ENCODE measurements at places on chromosomes 7 and 10.

DNA sequence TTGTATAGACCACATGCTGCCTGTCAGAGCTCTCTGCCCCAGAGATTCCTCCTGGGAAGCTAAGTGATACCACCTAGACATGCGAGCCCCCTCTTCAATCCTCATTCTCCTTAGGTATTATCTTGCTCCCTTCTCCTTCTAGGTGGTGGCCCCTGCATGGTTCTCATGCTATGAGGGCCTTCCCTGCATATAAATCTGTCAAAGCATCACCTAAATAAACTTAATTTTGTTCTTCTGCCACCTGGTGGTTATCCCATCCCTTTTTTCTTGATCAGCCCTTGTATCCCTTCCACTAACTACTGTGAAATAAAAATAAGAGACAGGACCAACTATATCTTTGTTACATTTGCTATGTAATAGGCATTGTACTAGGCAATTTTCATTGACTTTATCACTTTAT is 242.1 kb downstream of the CDC14C start:
- no peak for DNase-seq

DNA sequence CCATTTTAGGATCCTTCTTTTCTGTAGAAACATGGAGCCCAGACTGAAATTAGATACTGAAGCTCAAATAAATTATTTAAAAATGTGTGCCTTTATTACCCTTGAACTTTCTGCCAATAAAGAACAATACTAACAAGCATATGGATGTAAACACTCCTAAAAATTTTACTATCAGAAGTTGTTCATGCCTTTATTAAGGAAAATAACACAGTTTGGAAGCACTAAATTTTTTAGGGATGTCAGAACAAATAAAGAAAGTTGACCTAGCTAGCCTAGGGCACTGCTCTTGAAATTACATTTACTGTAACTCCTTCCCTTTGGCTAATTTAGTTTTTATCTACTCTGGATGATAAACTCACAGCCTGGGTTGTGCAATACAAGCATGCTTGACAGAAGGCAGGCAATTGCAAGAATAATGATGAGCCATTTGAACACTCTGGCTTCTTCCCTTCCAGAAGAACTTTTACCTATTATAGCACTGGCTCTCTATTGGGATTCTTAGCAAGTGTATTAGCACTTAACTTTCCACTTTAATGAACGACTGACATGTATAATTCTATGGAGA is 351.7 kb upstream of the C7orf33 start:
- no peak for DNase-seq

DNA sequence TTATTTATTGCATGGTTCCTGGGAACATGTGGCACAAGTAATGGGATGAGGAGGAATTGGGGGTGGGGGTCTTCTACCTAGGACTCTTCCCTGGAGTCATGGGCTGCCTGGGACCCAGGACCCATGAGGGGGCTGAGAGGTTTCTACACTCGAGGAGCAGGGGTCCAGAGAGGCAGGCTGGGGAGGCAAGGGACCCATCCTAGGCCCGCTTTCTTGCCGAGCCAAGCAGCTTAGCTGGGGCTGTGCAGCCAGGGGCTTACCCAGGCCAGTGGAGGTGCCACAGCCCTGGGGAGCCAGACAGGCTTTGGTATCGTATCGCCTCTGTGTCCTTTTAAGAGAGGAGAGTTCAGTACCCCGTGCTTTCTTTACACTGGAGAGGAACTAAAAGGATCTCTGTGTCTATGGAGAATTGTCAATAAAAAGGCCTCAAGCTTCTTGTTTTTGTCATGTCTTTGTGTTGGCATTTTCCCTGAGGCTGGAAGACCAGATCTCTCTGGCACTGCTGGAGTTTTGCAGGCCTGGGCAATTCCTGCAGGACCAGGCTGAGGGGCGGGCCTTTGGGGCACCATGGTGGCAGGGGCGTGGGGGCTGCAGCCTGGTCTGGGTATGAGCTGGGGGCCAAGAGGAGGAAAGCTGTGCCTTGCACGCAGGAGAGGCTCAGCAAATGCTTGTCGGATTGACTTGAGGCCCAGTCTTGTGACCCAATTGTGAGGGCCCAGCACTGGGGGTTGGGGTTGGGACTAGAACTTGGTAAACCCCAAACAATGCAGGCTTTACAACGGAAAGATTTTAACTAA is 11.1 kb downstream of the SFRP5 start:
- DNase-seq = no peak

GRCh38 chr10:78563314-78563713 is 505.5 kb upstream of the ZMIZ1 start:
- DNase-seq = no peak

DNA sequence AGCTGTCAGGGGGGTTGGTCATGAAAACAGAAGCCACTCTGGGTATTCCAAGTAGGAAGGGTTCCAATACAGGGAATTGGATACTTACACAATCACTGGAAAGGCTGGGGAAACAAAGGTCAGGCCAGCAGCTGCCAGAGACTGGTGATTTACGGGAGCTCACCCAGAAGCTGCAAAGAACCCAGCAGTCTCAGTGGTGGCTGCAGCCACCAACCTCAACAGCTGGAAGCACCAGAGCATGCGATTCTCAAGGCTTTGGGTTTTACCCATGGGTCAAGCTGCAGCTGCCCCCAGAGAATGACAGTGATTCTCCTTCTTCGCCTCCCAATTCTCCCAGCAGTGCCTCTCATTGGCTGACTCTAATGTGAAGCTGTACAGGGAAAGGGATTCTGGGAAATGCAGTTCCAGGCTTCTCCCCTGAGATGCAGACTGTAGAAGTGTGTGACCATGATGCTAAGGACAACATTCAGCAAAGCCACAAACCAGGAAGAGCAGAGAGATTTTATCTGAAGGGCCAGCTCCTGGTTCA is 107.2 kb upstream of the TCF7L2 start:
- no peak for DNase-seq

DNA sequence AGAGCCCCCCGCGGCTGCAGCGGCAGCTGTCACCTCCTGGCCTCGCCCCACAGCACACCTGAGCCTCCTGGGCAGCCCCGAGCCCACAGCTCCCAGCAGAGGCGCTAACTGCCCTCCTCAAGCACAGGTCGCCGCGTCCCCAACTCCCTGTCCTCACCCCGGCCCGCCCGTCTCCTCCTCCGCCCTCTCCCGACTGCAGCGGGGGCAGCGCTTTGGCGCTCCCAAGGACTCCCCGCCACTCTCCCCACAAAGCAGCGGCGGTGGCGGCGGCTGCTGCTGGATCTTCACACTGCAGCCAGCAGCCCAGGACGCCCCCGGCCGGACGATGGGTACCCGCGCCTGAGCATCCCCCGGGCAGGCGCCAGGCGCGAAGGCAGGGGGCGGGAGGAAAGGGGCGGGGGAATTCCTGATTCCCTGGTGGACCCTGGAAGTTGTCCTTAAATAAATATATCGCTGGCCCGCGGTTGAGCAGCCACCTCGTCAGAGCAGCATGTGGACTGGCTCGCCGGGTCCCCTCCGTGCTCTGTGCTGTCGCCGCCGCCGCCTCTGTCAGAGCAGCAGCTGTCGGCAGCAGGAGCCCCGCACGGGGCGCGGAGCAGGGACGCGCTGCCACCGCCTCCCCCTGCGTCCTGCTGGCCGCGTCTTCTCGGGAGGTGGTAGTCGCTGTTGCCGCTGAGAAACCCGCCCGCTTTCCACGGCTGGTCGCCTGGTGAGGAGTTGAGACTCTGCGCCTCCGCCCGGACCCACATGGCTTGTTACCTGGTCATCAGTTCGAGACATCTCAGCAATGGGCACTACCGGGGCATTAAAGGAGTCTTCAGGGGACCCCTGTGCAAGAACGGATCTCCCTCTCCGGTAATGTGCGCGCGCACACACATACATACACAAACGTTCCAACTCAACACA is at the start of gene ZNF804B:
Gene ZNF804B, plus strand, starts transcription at position 471 of the 906 bp plus-strand sequence. Its CDS starts 277 bp downstream, at position 748.
- no peak for DNase-seq

DNA sequence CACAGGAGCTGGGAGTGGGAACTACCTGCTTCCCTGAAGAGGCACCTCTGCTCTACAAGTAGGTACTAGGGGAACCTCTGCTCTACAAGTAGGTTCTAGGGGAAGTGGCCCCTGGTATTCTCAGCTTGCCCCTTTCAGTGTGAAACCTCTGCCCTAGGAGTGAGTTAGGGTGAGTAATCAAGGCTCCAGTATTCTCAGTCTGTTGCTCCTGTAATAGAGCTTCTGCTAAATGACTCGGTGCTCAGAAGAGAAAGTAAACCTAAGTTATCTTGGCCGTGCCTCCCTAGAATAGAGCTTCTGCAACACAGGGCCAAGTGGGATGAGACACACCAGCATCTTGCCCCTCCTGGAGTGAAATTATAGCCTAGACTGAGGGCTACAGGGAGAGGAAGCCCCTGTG is 13.4 kb upstream of the RASSF4 start:
- no peak for DNase-seq
